ENCODE measurements at places on chromosomes 13 and 19. TPM values are rescaled to one million over a fixed set of nuclear protein-coding genes. Genes with fewer than 3 reads are reported as not detected.
A peak's percentile ranks its signal among the peaks of the same experiment; 100 is the strongest.

- no peak overlapping the region for H3K27ac ChIP-seq
- H3K27me3 ChIP-seq, result no peaks in the 10 kb centered on the region
- no peak for DNase-seq
- no peaks in the 10 kb centered on the region for H3K4me1 ChIP-seq
- no peaks in the 10 kb centered on the region for H3K36me3 ChIP-seq
- H3K4me3 ChIP-seq, result no peak overlapping the region
Observed at GRCh38 chr19:17021793-17022590, 4.6 kb downstream of the CPAMD8 start.

DNA sequence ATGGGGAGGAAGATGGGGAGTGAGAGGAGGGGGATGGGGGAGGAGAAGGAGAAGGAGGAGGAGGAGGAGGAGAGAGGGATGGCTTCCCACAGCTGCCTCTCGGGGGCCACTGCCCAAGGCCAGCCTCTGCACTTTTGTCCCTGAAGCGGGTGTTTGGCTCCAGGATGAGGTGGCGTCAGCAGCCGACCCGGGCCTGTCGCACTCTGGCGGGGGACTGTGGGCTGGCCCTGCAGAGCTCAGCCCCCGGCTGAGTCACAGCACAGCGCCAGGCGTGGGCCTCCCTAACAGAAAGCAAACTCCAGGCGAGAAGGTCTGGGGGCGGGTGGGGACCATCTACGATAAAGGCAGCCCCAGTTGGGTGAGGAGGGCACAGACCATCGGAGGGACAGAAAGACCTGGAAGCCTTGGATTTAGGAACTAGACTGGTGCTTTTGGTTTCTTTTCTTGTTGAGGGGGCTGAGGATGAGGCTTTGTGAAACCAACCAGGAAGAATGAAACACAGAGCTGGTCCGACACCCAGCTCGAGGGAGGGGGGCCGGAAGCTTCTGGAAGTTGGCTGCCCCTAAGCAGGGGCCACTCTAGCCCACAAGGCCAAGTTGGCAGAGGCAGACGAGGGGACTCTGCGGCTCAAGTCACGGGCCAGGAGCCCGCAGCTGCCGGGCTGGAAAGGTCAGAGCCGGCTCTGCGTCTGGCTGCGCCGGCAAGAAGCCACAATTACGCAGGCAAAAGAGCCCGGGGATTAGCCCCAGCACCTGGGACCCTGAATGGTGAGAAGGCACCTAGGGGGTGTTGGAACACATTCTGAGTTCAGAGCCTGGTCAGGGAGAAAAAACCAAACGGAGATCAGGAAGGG is 18.2 kb downstream of the LSM4 start:
- H3K27me3 ChIP-seq, result no peaks in the 10 kb centered on the region
- no peaks in the 10 kb centered on the region for H3K36me3 ChIP-seq
- no peak for DNase-seq
- peaks cover 60% of the 10 kb centered on the region for H3K4me1 ChIP-seq
- H3K4me3 ChIP-seq, result peak overlapping the region; percentile 22

- H3K36me3 ChIP-seq, result no peaks in the 10 kb centered on the region
- no peak overlapping the region for H3K4me3 ChIP-seq
Observed at GRCh38 chr19:45660636-45661035, 7.4 kb upstream of the GIPR start.

GRCh38 chr19:11338121-11338520 is 1.3 kb downstream of the RAB3D start:
- 0 out of 2 replicates have a peak, but pooled peaks cover 6% of the 10 kb centered on the region for H3K4me1 ChIP-seq
- H3K4me3 ChIP-seq, result no peak overlapping the region
- H3K27ac ChIP-seq, result no peak overlapping the region
- H3K27me3 ChIP-seq, result no peaks in the 10 kb centered on the region

DNA sequence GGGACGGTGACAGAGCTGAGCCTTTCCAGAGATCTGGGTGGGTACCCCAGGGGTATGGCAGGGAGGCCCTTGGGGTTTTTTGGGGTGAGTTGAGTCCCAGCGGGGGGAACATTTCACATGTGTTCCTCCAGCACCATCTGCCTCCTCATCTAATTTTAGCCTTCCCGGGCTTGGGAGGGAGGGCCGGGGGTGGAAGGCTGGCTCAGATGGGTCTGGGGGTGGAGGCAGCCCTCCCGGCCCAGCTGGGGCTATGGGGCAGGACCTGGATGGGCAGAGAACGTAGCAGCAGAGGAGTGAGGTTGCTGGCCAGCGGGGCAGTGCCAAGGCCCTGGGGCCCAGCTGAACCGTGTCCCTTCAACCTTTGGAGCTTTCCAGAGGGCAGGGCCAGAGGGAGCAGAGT is 23.5 kb downstream of the ADGRL1 start:
- DNase-seq, result no peak
- no peak overlapping the region for H3K27ac ChIP-seq
- H3K4me3 ChIP-seq, result no peak overlapping the region
- no peaks in the 10 kb centered on the region for H3K27me3 ChIP-seq
- H3K36me3 ChIP-seq, result no peaks in the 10 kb centered on the region

DNA sequence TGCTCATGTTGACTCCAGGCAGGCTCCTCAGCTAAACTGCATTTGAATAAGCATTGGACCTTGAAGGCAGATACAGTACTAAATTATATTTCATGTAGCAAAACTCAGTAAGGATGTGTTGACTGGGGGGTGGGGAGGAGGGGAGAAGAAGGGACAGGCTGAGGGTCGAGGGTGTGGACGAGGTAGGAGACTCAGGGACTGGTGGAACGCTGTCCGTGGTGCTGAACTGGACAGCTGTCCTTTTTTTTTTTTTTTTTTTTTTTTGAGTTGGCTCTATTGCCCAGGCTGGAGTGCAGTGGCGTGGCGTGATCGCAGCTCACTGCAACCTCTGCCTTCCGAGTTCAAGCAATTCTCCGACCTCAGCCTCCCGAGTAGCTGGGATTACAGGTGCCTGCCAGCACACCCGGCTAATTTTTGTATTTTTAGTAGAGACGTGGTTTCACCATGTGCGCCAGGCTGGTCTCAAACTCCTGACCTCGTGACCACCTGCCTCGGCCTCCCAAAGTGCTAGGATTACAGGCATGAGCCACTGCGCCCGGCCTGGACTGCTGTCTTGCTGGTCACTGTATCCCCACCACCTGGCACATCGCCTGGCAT is 33.2 kb upstream of the CASP14 start:
- no peaks in the 10 kb centered on the region for H3K4me1 ChIP-seq
- no peak for DNase-seq
- no peaks in the 10 kb centered on the region for H3K27me3 ChIP-seq
- no peak overlapping the region for H3K4me3 ChIP-seq
- no peaks in the 10 kb centered on the region for H3K36me3 ChIP-seq

The CLEC4G gene
- not detected for total RNA-seq

Data from Panc1 (cell line).